ENCODE measurements at places on chromosomes 4 and X. TPM values are rescaled to one million over a fixed set of nuclear protein-coding genes. Genes with fewer than 3 reads are reported as not detected.

The RAB33A gene
- polyA plus RNA-seq, result 0.52 TPM

The ZNF732 gene
- polyA plus RNA-seq, result 2.7 TPM

The APLN gene
- 7.4 TPM for polyA plus RNA-seq

DNA sequence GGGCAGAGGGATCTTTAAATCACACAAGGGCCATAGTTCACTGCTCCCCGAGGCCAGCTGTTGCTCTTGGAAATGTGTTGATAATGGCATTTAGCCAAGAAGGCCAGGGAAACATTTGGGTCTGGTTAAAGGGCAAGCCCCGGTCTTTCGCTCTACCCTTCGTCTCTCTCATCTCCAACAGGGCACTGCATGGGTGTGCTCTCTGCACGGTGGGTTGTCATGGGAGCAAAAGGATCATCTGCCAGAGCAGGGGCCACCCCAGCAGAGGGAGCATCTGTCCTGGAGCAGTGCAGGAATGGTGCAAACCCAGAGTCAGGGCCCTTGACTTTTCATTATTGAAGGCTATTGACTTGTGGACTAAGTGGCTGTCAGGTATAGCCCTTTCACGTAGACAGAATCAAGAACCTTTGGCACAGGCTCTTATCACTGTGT is 22.7 kb upstream of the PGRMC2 start:
- DNase-seq, result no peak

DNA sequence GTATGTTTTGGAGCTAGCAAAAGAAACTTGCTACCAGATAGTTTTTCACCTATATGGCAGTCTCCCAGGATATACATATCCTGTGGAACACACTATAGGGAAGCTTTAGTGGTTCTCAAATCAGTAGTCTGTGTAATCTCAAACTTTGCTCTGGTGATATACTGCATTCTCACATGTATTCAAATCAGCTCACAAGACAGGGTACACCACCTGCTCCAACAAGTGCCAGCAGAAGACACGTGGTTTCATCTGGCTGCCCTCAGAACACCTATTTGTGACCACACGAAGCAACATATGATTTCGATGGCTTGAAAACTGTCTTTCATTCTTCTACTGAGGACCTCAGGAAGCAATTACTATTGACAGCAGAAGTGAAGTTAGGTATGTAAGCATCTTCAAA is 37.7 kb downstream of the BCLAF3 start:
- no peak for DNase-seq

GRCh38 chrX:112008724-112009123 is 73.9 kb downstream of the TRPC5 start:
- DNase-seq, result no peak

DNA sequence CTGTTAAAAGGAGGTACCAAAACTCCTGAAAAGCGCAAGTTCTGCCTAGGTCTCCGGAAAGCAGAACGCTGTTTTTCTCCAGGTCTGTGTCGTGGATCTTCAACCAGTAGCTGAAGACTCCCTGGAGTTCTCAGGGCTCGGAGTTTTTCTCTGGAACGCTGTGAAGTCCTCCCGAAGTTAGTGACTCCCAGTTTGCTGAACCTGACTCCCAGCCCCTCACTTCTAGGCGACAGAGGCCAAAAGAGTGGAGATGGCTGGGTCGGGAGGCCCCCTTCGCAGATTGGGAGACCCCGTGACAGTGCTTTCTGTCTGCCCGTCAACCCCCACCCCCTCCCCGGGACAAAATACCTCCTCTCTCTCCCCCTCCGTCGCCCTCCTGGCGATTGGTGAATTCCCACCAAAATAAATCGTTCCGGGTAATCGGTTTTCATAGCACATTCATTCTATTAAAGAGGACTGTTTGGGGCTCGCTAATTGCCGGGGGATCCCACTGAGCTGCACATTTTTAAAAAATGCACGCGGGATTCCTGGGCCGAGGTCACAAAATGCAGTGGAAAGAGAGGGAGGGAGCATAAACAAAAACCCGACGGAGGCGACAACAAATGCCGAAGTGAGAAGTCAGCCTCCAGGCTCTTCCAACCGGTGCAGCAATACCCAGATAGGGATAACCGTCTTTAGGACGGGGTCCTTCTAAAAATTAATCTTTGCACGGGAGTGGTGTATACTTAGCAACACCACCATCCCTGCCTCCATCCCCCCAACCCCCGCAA is 4.0 kb upstream of the MSX1 start:
- DNase-seq, result no peak

DNA sequence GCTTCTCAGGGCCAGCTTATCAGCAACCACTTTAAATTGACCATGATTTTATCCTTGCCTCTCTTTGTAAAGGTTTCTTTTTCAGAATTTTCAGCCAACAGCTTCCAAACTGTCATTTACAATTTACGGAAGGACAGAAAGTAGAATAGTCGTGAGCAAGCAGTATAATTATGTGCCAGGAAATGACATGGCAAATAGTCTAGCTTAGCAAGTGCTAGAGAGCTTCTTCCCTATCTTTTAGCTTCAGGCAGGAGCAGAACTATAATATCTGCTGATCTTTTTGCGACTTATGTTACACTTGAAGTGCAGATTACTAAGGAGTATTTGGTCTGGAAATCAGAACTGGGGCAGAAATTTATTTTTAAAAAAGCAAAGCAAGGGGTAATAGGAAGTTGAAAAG is 123.0 kb upstream of the AP1S2 start:
- no peak for DNase-seq

All from left renal pelvis (tissue), 4 donors.